A549 (cell line): ENCODE measurements at places on chromosomes 5 and 9. TPM values are rescaled to one million over a fixed set of nuclear protein-coding genes. Genes with fewer than 3 reads are reported as not detected.

Gene FAM200C
- polyA plus RNA-seq: 2.5 to 2.7 TPM (median 2.6 TPM) in 3 replicates

Gene FOXD4
- 0.45 to 0.50 TPM (median 0.49 TPM) in 3 replicates for polyA plus RNA-seq

Gene ZNF366
- not detected in 3 replicates for polyA plus RNA-seq

Gene ARAP3
- 5.1 to 6.9 TPM (median 6.6 TPM) in 3 replicates for polyA plus RNA-seq

Gene MARCHF11
- polyA plus RNA-seq: not detected in 3 replicates

Gene QSOX2
- 22.3 to 23.0 TPM (median 22.9 TPM) in 3 replicates for polyA plus RNA-seq

Gene SAPCD2
- 13.1 to 16.4 TPM (median 14.6 TPM) in 3 replicates for polyA plus RNA-seq

- no peak for DNase-seq
Measured at GRCh38 chr9:107645464-107645833, 155.9 kb upstream of the KLF4 start.

DNA sequence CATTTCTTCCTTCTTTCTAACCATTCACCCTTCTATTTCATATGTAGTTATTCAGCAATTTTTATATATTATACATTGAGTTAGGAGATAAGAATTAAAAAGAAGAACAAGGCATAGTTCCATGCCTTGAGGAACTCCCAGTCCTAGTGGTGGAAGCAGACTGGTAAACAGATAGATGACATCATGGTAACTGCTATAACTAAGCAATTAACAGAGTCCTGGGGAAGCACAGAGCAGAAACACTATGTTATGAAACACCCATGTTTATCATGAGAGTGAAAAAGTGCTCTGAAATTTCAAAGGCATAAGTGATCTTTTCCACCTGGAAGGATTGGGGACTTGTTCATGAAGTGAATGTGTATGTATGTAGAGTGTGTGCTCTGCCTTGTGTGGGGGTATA lies 14.6 kb downstream of the PAPPA start:
- DNase-seq: no peak

DNA sequence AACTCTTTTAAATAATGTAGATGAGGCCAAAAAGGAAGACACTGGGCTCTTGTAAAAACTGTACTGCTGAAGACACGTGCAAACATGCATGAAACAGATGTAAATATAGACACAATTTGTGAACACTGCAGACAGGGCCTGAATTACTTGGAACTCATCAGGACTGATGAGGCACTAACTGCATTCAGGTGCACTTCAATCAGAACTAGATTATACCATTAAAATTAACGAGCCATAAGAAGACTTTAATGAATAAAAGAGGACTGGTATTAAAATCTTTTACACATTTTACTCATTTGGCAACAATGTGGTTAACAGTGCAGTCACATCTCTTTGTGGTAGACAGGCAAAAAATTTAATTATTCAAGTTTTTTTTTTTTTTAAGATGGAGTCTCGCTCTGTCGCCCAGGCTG lies 13.4 kb upstream of the ZCCHC9 start:
- DNase-seq: no peak

- DNase-seq: peak; percentile 80
Measured at GRCh38 chr5:135191084-135191826, 157.2 kb upstream of the PITX1 start.

GRCh38 chr9:132792547-132792946 lies 85.5 kb downstream of the AK8 start:
- DNase-seq: no peak

DNA sequence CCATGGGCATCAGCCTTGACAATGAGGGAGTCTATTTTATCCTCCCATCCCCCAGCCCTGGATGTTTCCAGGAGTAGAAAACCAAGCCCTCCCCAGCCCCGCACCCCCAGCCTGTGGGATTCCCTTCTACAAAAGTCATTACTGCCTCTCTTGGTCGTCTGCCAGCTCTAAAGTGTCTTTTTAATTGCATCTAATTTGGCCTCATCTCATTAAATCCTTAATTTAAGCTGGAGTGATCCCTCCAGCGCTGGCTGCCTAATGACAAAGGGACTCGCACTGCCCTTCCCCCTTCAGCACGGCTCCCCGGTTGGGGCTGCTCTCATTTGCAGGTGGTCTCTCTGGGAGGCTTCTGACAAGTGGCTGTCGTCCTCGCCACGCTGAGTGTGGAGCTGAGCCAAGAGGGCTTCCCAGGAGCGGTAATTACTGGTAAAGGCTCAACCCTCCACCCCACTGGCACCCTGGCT lies 107.9 kb upstream of the ALDH1B1 start:
- no peak for DNase-seq

DNA sequence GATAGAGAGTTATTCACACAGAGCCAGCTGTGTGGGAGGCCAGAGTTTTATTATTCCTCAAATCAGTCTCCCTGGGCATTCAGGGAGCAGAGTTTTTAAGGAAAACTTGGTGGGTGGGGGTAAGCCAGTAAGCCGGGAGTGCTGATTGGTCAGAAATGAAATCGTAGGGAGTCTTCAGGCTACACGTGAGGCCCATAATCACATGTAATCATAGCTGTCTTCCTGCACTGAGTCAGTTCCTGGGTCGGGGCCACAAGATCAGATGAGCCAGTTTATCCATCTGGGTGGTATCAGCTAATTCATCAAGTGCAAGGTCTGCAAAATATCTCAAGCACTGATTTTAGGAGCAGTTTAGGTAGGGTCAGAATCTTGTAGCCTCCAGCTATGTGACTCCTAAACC lies 10.8 kb upstream of the TTC39B start:
- no peak for DNase-seq

DNA sequence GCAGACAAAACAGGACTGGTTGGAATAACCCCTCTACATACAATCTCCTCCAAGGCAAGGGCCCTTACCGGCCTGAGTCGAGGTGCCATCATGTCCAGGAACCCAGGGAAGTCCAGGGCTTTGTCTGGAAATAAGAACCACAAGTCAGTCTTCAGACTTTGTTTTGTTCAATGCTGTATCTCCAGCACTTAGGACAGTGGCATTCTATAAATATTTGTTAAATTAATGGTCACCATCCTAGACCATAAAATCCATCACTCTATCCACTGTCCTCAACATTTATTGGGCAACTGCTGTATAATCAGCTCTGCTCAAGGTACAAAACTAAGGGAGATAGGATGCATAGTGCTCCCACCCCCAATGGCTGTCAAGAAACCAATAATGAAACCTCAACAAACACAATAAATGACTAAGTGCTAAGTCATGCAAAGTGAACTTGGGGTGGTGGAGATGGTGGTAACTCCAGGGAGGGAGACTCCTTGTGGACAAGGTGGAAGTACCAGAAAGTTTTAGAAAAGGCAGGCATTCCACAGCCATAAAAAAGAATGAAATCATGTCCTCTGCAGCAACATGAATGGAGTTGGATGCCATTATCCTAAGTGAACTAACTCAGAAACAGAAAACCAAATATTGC lies 5.0 kb downstream of the RELL2 start:
- peak; percentile 71 for DNase-seq

- no peak for DNase-seq
Measured at GRCh38 chr5:19986806-19987205, 1.2 kb downstream of the CDH18 start.

- no peak for DNase-seq
Measured at GRCh38 chr5:62538017-62538942, 40.3 kb upstream of the LRRC70 start.

- no peak for DNase-seq
Measured at GRCh38 chr5:18000744-18001143, 366.5 kb downstream of the TAF11L14 start.
